ENCODE measurements at places on chromosomes 1 and 21.

- no peak for DNase-seq
Measured at GRCh38 chr1:112901387-112901786, 54.6 kb downstream of the SLC16A1 start.

GRCh38 chr1:19014765-19015164, 58.3 kb upstream of the IFFO2 start:
- DNase-seq = no peak

DNA sequence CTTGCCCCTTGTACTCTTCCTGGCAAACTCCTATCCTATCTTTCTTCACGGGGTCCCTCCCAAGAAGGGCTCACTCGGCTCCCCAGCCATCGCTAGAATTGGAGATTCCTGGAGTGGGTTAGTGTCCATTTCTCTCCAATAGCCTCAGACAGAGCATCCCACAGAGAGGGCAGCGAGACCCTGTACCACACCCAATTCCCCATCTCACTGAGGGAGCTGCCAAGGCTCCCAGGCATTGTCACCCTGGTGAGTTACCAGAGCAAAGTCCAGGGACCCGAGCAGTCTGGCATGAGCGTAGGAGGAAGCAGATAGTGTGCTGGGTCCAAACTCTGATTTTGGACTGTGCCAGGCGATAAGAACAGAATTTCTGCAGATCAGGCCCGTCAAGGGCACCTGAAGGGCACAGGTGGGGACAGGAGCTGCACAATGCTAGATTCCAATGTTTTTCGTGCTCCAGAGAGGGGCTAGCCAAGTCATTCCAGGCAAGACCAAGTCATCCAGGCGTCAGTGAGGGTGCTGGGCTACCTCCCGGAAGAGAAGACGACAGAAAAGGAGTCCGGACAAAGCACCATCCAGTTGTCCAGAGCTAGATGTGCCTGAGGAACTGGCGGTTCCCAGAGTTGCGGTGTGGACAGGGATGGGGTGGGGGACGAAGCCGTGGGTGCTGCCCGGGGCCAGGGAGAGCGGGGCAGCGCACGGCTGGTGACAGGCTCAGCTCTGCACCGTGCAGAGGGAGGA, 15.3 kb downstream of the AKR7A3 start:
- no peak for DNase-seq

DNA sequence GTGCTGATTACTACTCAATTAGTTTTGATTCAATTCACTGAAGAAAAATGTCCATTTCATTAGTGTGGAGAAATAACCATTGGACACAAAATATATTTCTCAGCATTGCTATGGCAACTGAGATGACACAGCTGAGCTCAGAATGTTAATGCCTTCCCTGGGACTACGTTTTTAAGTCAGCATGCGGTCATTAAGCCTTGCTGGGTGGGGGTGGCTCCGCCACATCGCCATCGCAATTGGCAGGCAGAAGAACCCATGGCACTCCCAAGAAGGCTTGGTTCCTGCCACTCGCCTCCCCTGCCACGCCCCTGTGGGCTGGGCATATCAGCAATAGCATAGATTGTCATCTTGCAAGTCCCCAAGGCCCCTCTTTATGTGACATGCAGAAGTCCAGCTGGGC, 256.7 kb upstream of the CAMK1G start:
- DNase-seq = no peak

GRCh38 chr21:45322960-45323461, 35.3 kb upstream of the POFUT2 start:
- no peak for DNase-seq

DNA sequence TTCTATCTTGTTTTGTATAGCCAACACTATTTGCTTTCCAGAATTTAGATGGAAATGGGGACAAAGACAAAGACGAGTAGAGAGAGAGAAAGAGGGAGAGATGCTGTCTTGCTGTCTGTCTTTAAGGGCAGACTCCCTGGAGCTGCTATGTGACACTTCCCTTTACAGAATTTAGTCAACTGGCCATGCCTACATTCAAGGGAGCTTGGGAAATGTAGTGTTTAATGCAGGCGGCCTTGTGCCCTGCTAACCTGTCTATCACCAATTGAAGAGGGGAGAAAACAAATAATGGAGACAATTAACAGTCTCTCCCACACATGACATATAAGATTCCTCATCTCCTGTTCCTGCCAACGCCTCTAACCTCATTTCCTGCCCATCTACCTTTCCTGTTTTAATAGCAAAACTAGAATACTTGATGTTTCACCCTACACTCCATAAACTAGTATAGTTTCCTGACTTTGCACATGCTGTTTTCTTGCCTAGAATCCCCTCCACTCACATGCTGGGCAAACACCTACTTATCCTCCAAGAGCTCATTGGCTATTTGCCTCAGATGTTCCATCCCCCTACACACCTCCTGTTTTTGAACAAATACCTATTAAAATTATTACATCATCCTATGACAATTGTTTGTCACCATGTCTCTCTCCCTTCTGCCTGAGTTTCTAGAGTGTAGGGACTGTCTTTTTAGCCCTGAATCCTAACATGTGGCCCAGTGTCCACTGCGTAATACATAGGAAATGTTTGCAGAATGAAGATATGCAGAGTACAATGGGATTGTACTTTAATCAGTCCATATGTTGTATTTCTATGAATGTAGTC, 117.2 kb downstream of the SLC25A24 start:
- no peak for DNase-seq

GRCh38 chr1:115555446-115555845, 86.3 kb upstream of the VANGL1 start:
- DNase-seq = no peak

- DNase-seq = no peak
Measured at GRCh38 chr21:14541841-14542490, 4.1 kb downstream of the SAMSN1 start.

GRCh38 chr1:156117414-156118176, 3.1 kb downstream of the LMNA start:
- no peak for DNase-seq

- no peak for DNase-seq
Measured at GRCh38 chr1:206814716-206815341, 42.5 kb upstream of the IL10 start.

GRCh38 chr1:179930867-179931266, 23.7 kb upstream of the CEP350 start:
- no peak for DNase-seq

GRCh38 chr1:183753464-183753891, 51.4 kb upstream of the RGL1 start:
- no peak for DNase-seq

GRCh38 chr21:37071561-37072273, 1.2 kb downstream of the PIGP start:
- DNase-seq = no peak

DNA sequence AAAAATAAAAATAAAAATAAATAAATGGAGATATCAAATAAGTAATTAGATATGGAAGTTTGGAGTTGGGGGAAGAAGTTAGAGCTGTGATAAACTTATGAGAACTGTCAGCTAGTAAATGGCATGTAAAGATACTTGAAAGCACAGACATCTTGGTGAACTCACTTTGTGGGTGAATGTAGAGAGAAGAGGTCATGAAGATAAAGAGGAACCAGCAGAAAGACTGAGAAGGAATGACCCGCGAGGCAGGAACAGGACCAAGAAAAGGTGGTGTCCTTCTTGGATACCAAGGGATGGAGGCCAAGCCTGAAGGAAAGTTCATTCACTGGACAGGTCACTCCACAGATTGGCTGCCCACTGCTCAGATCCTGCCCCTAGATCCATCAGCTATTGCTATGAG, 4.7 kb upstream of the CAPZB start:
- no peak for DNase-seq

DNA sequence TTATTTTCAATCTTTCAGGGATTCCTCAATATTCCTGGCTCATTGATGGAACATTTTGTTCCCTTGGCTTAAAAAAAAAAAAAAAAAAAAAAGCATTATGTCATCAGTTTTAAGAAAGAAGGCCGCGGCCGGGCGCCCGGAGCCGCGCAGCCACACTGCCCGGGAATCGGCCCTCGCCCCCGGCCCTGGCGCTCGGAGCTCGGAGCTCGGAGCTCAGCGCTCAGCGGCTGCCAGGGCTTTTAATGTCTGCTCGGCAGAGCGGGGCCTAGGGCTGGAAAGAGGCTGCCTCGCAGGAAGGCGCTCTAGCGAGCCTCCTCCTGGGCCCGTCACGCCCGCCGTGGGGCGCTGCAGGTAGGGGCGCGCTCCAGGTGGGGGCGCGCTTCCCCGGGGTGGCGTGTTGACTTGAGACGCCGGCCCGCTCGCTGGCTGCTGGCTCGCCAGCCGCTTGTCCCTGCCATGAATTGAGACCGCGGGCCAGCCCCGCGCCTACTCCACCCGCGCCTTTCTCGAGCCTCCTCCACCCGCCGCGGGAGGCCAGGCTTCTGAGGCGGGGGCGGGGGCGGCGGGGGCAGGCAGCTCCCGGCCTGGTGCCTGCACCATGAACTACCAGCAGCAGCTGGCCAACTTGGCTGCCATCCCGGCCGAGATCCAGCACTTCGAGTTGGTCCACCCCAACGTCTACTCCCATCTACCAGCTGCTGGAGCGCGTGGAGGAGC, 5.4 kb upstream of the TDRD5 start:
- DNase-seq = no peak

- no peak for DNase-seq
Measured at GRCh38 chr1:42744148-42744413, 4.0 kb upstream of the CLDN19 start.

DNA sequence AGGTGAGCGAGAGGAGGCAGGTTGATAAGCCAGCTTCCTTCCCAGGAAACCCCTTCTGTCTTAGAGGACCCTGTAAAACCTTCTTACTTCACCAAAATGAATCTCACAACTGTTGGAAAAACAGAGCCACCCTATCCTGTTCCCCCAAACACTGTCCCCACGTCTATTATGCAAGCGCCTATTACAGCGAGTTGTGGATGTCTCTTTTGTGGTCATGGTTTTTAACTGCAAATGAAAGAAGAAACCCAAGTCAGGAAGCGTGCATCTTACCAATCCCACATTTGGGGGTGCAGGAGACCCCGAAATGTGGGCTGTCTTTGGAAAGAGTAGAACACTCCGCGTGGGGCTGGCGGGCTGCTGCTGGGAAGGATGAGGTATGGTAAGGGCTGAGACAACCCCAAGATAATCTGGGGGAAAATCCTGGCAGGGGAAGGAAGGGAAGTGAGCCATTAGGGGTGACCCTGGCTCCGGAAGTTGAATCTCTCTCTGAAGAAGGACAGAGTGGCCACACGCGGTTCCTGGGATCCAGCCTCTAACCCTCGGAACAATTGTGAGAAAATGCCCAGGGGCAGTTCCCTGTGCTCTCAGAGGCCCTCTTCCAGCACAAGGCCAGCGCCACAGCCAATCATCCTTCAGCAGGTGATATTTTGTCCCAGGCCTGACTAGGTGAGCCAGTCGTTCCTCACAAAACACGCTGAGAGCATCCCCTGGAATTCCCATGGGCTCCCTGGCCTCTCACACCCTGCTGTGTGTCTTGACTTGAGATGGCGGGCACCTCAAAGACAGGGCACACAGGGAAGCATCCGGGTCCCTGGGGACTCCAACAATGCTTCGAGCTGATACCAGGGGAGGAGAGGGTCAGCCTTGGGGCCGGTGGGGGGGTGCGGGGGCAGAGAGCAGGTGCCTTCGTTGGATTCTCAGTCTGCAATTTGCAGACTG, 168.5 kb upstream of the IRF2BP2 start:
- no peak for DNase-seq

- no peak for DNase-seq
Measured at GRCh38 chr21:43332861-43333297, 94.1 kb downstream of the SIK1 start.

GRCh38 chr1:87218618-87219017, 110.1 kb upstream of the LMO4 start:
- DNase-seq = no peak

DNA sequence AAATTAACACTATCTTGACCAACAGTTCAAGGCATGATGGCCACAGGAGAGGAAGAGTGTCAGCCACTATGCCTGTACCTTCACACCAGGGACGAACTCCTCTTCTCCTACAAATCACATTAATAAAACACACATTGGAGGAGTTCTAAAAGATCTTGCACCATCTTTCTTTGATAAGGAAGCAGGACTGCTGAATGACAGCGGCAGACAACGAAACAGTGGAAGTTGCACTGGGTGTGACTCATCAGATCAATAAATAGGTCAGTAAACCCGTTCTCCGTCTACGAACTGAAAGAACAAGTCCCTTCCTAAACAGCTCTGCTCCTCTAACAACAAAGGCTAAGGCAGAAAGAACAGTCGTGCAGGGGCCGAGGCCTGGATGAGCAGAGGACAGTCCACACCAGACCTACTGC, 23.1 kb downstream of the UBE2G2 start:
- no peak for DNase-seq

- DNase-seq = no peak
Measured at GRCh38 chr1:235275836-235276235, 52.1 kb downstream of the ARID4B start.

- DNase-seq = no peak
Measured at GRCh38 chr1:211632808-211633523, 42.5 kb downstream of the NEK2 start.

DNA sequence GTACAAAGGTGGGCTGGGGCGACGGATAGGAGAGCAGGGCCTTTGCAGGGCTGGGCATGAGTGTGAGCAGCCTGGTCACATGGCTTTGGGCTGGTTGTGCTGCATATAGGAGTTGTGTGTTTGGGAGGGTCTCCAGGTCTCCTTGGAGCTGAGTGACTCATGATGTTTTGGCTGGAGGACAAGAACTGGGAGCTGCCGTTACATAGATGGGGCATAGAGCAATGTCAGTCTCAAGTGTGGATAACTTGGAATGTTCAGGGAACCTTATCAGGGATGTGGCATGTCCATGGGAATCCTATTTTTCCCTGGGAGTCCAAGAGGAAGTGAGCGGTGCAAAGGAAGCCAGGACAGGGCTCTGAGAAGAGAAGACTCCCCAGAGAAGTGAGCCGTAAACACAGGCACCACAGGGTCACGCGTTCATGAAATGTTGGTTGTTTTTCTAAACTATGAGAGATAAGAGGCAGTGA, 136.4 kb upstream of the KCNE2 start:
- no peak for DNase-seq

GRCh38 chr1:76744989-76745388, 122.3 kb upstream of the ST6GALNAC5 start:
- DNase-seq = no peak

DNA sequence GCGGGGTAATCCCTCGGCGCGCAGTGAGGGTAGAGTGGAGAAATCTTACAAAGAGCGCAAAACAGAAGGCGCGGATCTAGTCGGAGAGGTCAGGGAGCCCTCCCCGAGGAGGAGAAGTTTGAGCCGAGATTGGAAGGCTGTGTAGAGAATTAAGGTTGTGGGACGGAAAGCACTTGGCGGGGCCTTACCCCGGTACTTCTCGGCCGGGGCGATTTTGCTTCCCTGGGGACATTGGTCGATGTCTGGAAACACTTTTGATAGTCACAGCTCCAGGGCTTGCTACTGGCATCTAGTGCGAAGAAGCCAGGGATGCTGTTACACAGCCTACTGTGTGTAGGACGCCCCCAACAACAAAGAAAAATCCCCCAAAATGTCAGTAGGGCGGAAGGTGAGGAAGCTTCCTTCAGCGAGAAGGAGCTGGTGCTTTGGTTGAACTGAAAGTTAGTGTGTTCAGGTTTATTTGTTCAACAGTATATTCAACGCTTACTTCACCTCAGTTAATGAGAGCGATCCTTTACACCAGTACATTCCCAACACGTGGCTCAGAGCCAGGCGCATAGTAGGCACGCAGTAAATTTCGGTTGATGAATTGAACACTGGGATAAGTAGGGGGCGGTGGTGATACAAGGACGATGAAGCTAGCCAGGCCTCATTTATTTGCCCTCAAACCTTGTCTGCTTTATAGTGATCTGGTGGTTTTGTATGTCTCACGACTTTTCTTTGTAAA, 807 bp downstream of the CEP85 start:
- no peak for DNase-seq

- DNase-seq = no peak
Measured at GRCh38 chr1:156599811-156600210, 1.5 kb downstream of the GPATCH4 start.
